ENCODE measurements at places on chromosomes 5 and 9.

DNA sequence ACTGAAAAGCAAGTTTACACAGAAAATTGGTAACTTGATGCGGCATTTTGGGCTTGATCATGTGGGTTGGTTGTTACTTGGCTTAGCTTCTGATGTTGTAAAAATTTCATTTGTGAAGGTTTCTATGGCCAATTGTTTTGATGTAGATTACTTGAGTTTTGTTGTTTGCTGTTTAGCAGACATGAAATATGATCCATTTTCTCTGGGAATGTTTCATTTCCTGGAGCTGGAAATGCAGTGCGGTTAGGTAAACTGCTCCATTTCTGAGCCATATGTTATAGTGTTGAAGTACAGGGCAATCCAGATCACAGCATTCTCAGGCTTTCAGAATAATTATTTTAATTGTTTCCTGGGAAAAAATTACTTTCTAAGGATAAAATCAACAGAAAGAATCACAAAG lies 396.9 kb downstream of the ENC1 start:
- no peak for DNase-seq

GRCh38 chr9:98432960-98433359 lies 177.5 kb upstream of the TBC1D2 start:
- DNase-seq, result no peak

DNA sequence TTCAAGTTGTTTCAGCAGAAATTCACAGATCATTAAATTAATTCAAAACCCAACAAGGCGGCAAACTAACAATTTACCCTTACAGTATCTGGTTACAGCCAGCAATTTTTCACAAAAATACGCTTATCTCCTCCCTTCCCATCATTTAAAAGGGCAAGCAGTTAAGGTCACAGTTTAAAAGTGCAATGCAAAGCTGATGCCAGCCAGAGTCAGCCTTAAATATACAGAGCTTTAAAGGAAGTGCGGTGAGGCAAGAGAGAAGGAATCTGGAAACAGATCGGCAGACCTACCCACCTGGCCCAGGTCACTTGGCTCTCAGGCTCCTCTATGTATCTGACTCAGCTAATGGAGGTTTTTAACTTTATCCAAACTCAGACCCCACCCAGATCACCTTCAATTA lies 31.0 kb downstream of the EPB41L4A start:
- no peak for DNase-seq

DNA sequence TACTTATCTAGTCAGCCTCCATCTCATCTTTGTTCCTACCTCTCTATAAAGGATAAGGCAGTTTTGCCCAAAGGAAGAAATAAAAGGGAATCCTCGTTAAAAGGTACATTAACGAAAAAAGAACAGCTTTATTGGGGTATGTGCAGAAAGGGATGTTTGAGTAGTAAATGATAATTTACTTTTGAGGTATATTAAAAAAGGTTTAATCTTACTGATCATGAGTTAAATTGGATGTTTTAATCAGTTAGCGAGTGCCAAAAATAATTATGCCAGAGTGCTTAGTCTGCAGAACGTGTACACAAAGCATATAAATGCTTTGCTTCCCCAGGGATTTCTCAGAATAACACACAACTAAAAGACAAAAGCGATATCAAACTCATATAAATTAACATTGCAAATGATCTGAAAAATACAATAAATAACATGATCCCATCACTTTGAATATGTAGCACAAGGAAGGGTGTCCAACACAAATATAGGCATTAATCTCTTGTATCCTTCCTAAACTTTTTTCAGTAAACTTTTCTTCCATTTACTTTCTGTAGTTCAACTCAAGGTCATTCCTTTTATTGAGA lies 865.0 kb downstream of the NR2F1-AS1 start:
- DNase-seq, result no peak

- DNase-seq, result no peak
Measured at GRCh38 chr9:97911970-97912369, 10.3 kb downstream of the TRMO start.

Measured in stimulated activated CD8-positive, alpha-beta memory T cell treated with anti-CD3 and anti-CD28 coated beads, Interleukin-15, amount 100 ng/mL, for 4 hours (primary cell).